ENCODE measurements at places on chromosomes 16 and 17. TPM values are rescaled to one million over a fixed set of nuclear protein-coding genes. Genes with fewer than 3 reads are reported as not detected.

DNA sequence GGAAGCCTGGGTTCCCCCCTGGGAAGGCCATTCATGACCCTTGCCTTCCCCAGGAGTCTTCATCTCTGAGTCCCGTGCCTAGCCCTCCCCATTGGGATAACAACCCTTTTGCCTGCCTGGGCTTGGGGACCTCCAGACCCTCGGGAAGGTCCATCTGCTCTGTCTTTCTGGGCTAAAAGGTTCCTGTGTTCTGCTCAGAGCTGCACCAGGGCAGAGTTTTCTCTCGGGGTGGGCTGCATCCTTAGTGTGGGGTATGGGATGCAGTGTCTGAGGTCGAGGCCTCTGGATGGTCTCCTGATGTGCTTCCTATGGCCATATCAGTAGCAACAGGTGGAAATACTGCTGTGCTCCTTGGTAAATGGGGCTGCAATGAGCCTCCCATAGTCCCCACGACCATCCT, 22.9 kb upstream of the PLLP start:
- no peak overlapping the region for H3K27ac ChIP-seq
- DNase-seq = peak; percentile 14
- no peaks in the 10 kb centered on the region for H3K27me3 ChIP-seq
- no peaks in the 10 kb centered on the region for H3K36me3 ChIP-seq

- H3K27me3 ChIP-seq = no peaks in the 10 kb centered on the region
- peak overlapping the region; percentile 88 for H3K27ac ChIP-seq
- H3K4me3 ChIP-seq = peak overlapping the region; percentile 6
- peaks cover 57% of the 10 kb centered on the region for H3K4me1 ChIP-seq
Measured at GRCh38 chr17:75645889-75646637, 12.8 kb downstream of the SMIM5 start.

DNA sequence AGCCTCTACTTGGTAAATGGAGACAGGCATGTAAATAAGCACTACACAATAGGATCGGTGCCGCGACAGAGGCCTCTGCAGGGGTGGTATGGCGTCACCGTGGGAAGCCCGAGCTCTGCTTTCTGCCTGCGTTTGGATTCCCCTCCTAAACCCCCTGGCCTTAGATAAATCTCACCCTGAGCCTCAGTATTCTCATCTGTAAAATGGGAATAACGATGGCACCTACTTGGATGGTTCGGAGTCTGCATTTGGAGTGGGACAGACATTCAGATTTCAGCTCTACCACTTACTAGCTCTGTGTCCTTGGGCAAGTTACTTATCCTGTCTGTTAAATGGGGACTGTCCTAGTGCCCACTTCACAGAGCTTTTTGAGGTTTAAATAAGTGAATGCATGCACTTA, 42.8 kb upstream of the TNRC6A start:
- H3K4me3 ChIP-seq = no peak overlapping the region
- H3K4me1 ChIP-seq = peaks cover 6% of the 10 kb centered on the region
- H3K36me3 ChIP-seq = no peaks in the 10 kb centered on the region
- DNase-seq = no peak
- H3K27ac ChIP-seq = peak overlapping the region; percentile 65
- H3K27me3 ChIP-seq = no peaks in the 10 kb centered on the region

DNA sequence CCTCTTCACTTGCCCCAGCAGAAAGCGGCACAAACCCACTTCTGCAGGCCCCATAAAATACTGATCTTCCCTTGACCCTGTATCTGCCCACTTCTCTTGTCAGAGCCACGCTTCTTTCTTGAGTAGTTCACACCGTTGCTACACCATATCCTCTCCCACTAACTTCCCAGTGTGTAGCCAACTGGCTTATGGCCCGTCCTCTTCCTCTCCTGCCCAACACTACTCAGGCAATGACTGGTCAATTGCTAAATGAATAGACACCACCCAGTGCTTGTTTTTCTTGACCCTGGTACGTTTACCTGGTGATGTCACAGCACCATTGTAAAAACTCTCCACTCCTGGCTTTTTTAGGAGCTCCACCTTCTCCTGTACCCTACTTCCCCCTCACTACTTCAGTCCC, 86.9 kb downstream of the NDEL1 start:
- no peak overlapping the region for H3K27ac ChIP-seq
- H3K4me3 ChIP-seq = no peak overlapping the region
- peaks cover 27% of the 10 kb centered on the region for H3K36me3 ChIP-seq
- no peaks in the 10 kb centered on the region for H3K4me1 ChIP-seq

GRCh38 chr16:726438-727290, at the start of the genes CCDC78 and HAGHL:
Gene CCDC78 (minus strand): TSS chr16:726443. CDS start chr16:726367, 76 bp downstream.
Gene HAGHL (plus strand): TSS chr16:727106. CDS start chr16:727510, 404 bp downstream.
- peak; percentile 83 for DNase-seq
- H3K4me1 ChIP-seq = peaks cover 34% of the 10 kb centered on the region
- peak within 1 kb of the TSS; percentile 57 for H3K4me3 ChIP-seq
- H3K27me3 ChIP-seq = no peaks in the 10 kb centered on the region
- H3K36me3 ChIP-seq = peaks cover 29% of the 10 kb centered on the region
- H3K27ac ChIP-seq = peak within 1 kb of the TSS; percentile 62

- H3K4me1 ChIP-seq = no peaks in the 10 kb centered on the region
- H3K4me3 ChIP-seq = no peak overlapping the region
- no peak overlapping the region for H3K27ac ChIP-seq
- no peaks in the 10 kb centered on the region for H3K27me3 ChIP-seq
- no peak for DNase-seq
- H3K36me3 ChIP-seq = no peaks in the 10 kb centered on the region
Measured at GRCh38 chr17:58308173-58308984, 20.2 kb downstream of the TSPOAP1 start.

DNA sequence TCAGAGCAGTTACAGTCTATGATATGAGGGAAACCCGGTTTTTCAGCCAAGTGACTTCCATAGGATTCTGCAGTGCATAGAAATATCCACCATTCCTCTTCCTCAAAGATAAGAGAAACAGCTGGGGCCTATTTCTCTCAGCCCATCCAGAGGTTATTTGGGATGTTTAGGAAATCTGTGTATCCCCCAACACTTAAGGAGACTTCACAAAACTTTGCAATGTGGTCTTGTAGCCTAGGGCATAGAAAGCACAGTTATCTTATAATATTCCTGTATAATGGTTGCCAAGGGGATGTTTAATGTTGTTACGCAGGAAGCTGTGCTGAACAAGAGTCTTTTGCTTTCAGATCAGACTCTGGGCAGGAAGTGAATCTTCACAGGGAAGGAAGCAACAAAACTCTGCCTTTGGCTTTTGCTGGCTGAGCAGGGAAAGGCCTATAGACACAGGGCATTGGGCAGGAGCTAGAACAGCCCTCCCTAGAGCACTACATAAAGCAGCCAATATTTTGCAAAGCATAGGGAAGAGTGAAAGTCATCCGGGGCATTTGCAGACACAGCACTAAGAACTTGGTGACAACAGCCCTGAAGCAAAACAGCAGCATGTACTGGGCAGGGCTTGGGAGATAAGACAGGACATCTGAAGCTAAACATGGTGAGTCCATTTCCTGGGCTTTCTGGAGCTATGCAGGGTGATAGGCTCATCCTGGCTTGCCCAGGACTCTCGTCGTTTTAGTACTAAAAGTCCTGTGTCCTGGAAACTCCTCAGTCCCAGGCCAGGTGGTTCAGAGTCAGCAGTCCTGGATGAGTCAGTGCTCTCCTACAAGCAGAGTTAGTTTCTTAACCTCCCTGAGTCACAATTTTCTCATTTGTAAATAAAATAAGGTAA, 18.7 kb upstream of the BEAN1 start:
- no peak overlapping the region for H3K4me3 ChIP-seq
- no peaks in the 10 kb centered on the region for H3K27me3 ChIP-seq
- no peaks in the 10 kb centered on the region for H3K36me3 ChIP-seq

DNA sequence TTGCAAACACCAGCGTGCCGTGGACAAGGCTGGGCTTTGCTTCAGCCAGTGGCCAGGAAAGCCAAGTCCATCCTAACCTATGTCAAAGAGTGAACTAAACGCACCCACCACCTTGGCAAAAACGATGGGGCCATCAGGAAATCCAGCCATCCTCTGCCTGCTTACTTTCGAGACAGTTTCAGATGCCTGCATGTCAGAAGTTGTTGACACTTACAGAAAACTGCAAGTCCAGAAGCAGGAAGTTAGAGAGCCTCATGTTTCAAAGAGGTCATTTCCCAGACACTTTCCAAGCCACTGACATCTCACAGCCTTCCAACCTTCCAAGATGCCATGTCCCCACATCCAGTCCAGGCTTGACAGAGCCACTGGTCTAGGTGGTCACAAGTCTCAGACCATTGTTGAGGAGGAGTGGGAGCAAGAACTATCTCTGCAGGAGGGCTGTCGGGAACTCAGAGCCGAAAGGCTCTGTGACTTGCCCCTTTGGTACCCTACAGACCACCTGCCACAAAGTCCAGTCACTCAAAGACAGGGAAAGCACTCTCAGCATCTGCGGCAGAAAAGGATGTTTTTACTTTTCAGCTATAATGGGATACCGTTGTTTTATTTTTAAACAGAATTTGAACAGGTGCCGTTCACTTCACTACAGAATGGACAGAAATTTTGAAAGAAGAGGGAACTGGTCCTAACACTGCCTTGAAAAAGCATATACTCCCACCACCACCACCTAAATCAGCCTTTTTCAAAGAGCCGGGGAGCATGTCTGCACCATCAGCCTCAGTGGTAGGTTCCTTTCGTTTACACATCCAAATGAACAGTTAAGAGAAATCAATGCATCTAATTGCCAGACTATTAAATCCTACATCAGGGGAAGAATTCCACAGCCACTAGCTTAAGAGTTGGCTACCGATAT, 5.1 kb downstream of the ZNF423 start:
- H3K4me1 ChIP-seq = peaks cover 27% of the 10 kb centered on the region
- H3K36me3 ChIP-seq = no peaks in the 10 kb centered on the region
- no peak for DNase-seq
- H3K27ac ChIP-seq = no peak overlapping the region

DNA sequence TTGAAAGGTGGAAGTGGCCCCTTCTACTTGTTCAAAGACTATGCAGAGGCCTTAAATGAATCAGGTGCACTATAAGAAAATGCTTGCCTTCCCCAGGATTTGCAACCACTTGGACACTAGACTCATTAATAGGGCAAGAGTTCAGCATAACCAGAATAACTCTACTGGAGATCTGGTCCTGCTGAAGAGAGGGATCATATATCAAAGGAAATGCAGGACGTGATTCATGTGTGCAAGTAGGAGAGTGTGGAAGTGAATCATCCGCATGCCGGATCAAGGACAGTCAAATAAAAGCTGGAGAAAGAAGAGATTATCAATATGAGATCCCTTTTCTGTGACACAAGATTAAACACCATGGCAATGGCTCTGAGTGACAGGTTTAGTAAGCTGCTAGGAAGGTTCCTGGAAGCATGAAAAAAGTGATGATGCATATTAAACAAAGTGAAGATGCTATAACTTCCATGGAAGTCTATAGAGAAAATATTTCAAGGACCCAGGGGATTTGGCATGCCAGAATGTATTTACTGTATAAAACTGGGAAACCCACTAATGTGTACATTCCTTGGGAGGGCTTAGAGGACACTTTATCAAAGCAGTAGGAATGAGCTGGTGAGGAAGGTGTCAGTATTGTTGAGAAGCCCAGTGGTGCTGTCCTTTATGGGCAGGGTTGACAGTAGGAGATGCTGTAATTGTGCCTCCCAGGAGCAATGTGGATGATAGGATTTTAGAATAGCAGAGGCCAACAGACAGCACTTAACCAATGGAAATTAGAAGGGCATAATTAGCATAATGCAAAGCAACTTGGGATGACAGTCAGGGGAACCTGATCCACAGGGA, 133.1 kb downstream of the ABCA8 start:
- H3K36me3 ChIP-seq = no peaks in the 10 kb centered on the region
- no peaks in the 10 kb centered on the region for H3K27me3 ChIP-seq
- DNase-seq = no peak
- H3K4me3 ChIP-seq = no peak overlapping the region
- H3K4me1 ChIP-seq = no peaks in the 10 kb centered on the region
- no peak overlapping the region for H3K27ac ChIP-seq

Gene CDH3
- polyA plus RNA-seq = 6.0 TPM

DNA sequence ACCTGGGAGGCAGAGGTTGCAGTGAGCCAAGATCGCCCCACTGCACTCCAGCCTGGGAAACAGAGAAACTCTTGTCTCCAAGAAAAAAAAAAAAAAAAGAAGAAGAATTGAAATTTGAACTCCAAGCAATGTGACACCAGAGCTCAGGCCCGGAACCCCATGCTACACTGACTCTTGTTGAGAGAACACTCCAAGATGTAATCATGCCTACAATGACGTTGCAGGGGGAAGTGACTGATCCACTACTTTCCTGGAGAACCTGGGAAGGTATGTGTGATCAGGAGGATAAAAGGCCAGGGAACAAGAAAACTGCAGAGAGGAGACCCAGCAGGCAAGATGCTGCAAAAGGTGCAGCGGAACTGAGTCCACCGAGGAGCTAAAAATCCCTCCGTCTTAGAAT, 57.9 kb downstream of the ADCY9 start:
- no peak overlapping the region for H3K4me3 ChIP-seq
- DNase-seq = no peak
- H3K27me3 ChIP-seq = no peaks in the 10 kb centered on the region
- H3K4me1 ChIP-seq = peaks cover 6% of the 10 kb centered on the region
- H3K27ac ChIP-seq = no peak overlapping the region

Gene RAC3
- polyA plus RNA-seq = 13.1 TPM

DNA sequence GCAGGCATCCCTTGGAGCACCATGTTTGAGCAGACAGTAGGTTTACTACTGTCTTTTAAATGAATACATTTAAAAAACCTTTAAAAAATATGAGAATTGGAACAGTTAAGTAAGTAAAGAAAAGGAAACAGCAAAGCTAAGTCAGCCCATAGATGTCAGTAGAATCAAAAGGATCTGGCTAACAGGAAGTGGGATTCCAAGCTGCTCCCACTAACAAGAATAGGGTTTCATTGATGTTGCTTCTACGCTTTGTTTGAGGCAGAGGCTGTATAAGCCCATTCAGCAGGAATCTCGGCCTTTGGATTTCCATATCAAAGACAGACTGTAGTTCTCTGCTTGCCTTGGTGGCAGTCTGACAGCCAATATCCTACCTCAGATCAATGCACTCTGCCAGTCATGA, 122.9 kb upstream of the ELAC2 start:
- H3K27me3 ChIP-seq = no peaks in the 10 kb centered on the region
- H3K4me3 ChIP-seq = no peak overlapping the region
- no peaks in the 10 kb centered on the region for H3K36me3 ChIP-seq
- DNase-seq = no peak
- H3K4me1 ChIP-seq = no peaks in the 10 kb centered on the region

GRCh38 chr17:82113941-82114340, 15.9 kb upstream of the FASN start:
- no peak for DNase-seq
- H3K4me1 ChIP-seq = no peaks in the 10 kb centered on the region
- H3K27me3 ChIP-seq = no peaks in the 10 kb centered on the region
- no peak overlapping the region for H3K27ac ChIP-seq
- no peak overlapping the region for H3K4me3 ChIP-seq

GRCh38 chr17:35010093-35010492, 29.8 kb downstream of the LIG3 start:
- no peak overlapping the region for H3K27ac ChIP-seq
- H3K4me1 ChIP-seq = no peaks in the 10 kb centered on the region
- H3K36me3 ChIP-seq = peaks cover 94% of the 10 kb centered on the region
- DNase-seq = no peak
- no peak overlapping the region for H3K4me3 ChIP-seq

GRCh38 chr16:15621456-15621855, 21.5 kb downstream of the MARF1 start:
- H3K4me3 ChIP-seq = no peak overlapping the region
- H3K4me1 ChIP-seq = no peaks in the 10 kb centered on the region
- no peak for DNase-seq
